Large intestine (tissue), 12 donors: ENCODE measurements at places on chromosomes 12 and 14. TPM values are rescaled to one million over a fixed set of nuclear protein-coding genes. Genes with fewer than 3 reads are reported as not detected.

DNA sequence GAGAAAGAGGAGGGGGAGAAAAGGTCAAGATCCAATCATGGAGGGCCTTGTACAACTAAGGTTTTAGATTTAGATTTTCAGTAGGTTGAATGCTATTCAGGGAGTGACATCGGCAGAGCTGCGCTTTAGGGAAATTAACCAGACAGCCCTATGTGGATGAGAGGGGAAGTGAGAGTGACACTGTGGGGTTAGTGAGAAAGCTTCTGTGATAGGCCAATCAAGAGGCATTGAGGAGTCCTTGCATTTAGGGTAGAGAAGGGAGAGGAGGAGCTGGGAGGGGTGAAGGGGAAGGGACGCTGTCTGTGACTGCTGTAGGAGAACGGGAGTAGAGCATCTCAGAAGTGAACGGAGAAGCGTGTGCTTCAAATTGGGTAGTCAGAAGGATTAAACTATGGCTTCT is 3.4 kb downstream of the HSD17B6 start:
- no peaks in the 10 kb centered on the region for H3K27me3 ChIP-seq
- H3K4me3 ChIP-seq = no peak overlapping the region
- no peaks in the 10 kb centered on the region for H3K36me3 ChIP-seq
- H3K27ac ChIP-seq = no peak overlapping the region

DNA sequence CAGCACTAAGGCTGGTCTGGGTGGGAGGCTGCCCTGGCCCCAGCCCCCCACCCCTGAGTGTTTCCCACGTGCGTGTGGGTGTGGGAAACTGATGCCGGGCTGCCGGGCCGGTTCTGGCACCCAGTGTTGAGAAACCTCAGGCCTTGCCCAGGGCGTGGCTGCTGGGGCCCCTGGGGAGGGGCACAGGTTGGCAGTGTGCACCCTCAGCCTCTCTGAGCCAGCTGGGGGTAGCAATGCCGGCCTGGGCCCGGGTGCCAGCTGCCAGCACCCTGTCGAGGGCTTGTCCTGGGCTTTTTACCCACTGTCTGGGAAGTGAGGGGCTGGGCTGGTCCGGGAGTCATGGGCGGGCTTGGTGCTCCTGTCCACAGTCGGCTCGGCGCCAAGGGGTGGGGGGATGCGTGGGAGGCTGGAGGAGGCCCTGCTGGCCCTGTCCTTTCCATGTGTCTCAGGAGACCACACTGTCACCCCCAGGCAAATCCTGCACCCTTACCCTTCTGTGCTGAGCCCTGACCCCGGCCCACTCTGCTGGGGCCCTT is 15.7 kb downstream of the ASPG start:
- no peaks in the 10 kb centered on the region for H3K36me3 ChIP-seq
- DNase-seq = no peak
- no peaks in the 10 kb centered on the region for H3K27me3 ChIP-seq
- H3K27ac ChIP-seq = no peak overlapping the region
- H3K4me1 ChIP-seq = peaks cover 7% of the 10 kb centered on the region
- no peak overlapping the region for H3K4me3 ChIP-seq

Gene GALNT6
- polyA plus RNA-seq = 31.1 TPM

Gene PLEKHG7
- 0.54 TPM for polyA plus RNA-seq

Gene GLIPR1
- polyA plus RNA-seq = 14.1 TPM

Gene GPRC5D
- 2.4 TPM for polyA plus RNA-seq

Gene CYP46A1
- 1.5 TPM for polyA plus RNA-seq
